ENCODE measurements at places on chromosomes 5 and 9.

- no peak for DNase-seq
Observed at GRCh38 chr5:67401172-67401571, 204.6 kb upstream of the CD180 start.

DNA sequence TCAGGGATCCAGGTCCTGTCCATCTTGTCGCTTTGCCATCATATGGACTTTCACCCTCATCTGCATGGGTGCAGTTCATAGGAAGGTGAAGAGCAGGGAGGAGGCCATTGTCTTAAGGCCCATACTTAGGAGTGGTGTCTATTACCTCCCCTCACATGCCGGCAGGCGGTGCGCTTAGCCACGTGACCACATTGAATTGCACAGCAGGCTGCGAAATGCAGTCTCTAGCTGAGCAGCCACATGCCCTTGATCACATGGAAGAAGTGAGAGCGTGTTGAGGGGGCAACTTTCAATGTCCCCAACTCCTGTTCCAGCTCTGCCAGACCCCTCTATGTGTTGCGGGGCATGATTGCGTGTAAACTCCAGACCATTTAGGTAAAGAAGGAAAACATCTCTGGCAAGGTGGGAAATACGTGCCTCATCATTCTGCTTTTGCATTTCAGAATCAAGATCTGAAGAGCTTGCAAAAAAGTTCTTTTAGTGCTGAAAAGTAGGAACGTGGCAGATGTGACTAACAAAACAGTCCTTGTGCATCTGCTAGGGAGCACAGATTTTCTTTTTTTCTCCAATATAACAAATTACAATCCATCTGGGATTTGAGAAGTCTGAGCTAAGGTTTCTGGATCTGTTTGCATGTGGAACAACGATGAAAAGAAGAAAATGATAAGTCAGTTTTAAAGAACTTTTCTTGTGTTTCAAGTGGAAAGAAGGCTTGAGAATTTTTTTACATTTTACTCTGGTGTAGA is 34.4 kb downstream of the ROPN1L start:
- DNase-seq, result no peak

- DNase-seq, result no peak
Observed at GRCh38 chr5:36743891-36744772, 132.4 kb upstream of the NIPBL start.

DNA sequence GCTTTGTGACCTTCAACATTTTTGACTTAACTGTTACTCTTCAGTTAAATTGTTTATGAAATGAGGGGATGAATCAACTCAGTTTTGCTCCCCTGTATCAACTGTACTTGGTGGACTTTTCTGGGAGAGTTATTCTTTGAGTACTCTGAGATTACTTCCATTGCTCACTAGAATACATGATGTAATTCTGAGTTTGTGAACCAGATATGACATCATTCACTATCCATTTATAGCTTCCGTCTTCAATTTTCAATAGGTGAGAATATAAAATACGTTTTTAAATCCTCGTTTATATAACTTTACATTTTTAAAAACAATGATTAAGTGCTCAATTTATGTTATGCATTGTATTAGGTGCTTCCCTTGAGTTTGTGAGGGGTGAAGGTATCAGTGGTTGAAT is 71.0 kb downstream of the XRCC4 start:
- no peak for DNase-seq

- DNase-seq, result no peak
Observed at GRCh38 chr9:121850366-121850765, 198.9 kb downstream of the DAB2IP start.

GRCh38 chr9:33167084-33167971 is at the start of gene B4GALT1:
TSS of gene B4GALT1 (minus strand) at chr9:33167336. CDS start at chr9:33167169, 167 bp downstream.
- DNase-seq, result peak; percentile 96

GRCh38 chr9:70983723-70984295 is 137.6 kb downstream of the TRPM3 start:
- DNase-seq, result no peak

GRCh38 chr5:172385707-172386106 is 68.6 kb downstream of the SH3PXD2B start:
- DNase-seq, result no peak

Measured in GM13976 (cell line).